ENCODE measurements at places on chromosomes 7 and 10. TPM values are rescaled to one million over a fixed set of nuclear protein-coding genes. Genes with fewer than 3 reads are reported as not detected.

AP1S1 gene
- total RNA-seq: 137 TPM

AKR1C8 gene
- not detected for total RNA-seq

OR2A12 gene
- total RNA-seq: not detected

PKD2L1 gene
- total RNA-seq: not detected

CYP3A4 gene
- not detected for total RNA-seq

WNT2 gene
- total RNA-seq: not detected

AGMO gene
- total RNA-seq: 1.1 TPM

IKZF5 gene
- 5.0 TPM for total RNA-seq

AP4M1 gene
- total RNA-seq: 23.3 TPM

EPO gene
- 0.15 TPM for total RNA-seq

SEMA3C gene
- 2.1 TPM for total RNA-seq

ETV1 gene
- 45.6 TPM for total RNA-seq

MSS51 gene
- total RNA-seq: 2.2 TPM

PILRA gene
- 0.28 TPM for total RNA-seq

AIMP2 gene
- total RNA-seq: 90.9 TPM

SORBS1 gene
- total RNA-seq: 12.7 TPM

SHH gene
- total RNA-seq: 4.6 TPM

ITPRID1 gene
- 0.18 TPM for total RNA-seq

GPRIN2 gene
- 4.3 TPM for total RNA-seq

TCAF1 gene
- 22.6 TPM for total RNA-seq

MGAM2 gene
- total RNA-seq: not detected

MCM10 gene
- 28.4 TPM for total RNA-seq

ACSM6 gene
- not detected for total RNA-seq

RNLS gene
- 4.9 TPM for total RNA-seq

NUTM2E gene
- total RNA-seq: 0.15 TPM

KAT6B gene
- 11.2 TPM for total RNA-seq

BLOC1S2 gene
- total RNA-seq: 45.8 TPM

ARHGAP22 gene
- total RNA-seq: 9.1 TPM

CHST15 gene
- total RNA-seq: 15.7 TPM

TMEM178B gene
- 1.1 TPM for total RNA-seq

GPR26 gene
- total RNA-seq: 0.07 TPM

PTEN gene
- total RNA-seq: 53.6 TPM

Measured in H7 (cell line).